ENCODE measurements at places on chromosomes 12 and 14. TPM values are rescaled to one million over a fixed set of nuclear protein-coding genes. Genes with fewer than 3 reads are reported as not detected.

PCED1B gene
- 0.66 TPM for total RNA-seq

SLIRP gene
- total RNA-seq: 234 TPM

TMEM52B gene
- total RNA-seq: not detected

ACRBP gene
- 0.22 TPM for total RNA-seq

BLOC1S1 gene
- total RNA-seq: 89.5 TPM

DPPA3 gene
- not detected for total RNA-seq

TMPRSS12 gene
- not detected for total RNA-seq

SLC10A1 gene
- total RNA-seq: not detected

CFAP73 gene
- not detected for total RNA-seq

TMEM229B gene
- total RNA-seq: 0.33 TPM

TMTC1 gene
- 27.9 TPM for total RNA-seq

ARG2 gene
- 3.5 TPM for total RNA-seq

TMCC3 gene
- 11.8 TPM for total RNA-seq

ANO4 gene
- total RNA-seq: 5.9 TPM

CLEC2D gene
- total RNA-seq: 5.4 TPM

CELA1 gene
- not detected for total RNA-seq

METTL3 gene
- total RNA-seq: 87.9 TPM

HOXC10 gene
- total RNA-seq: not detected

SYNE2 gene
- 19.9 TPM for total RNA-seq

SLC39A9 gene
- 109 TPM for total RNA-seq

KLHDC1 gene
- 3.0 TPM for total RNA-seq

DLK1 gene
- not detected for total RNA-seq

CCDC196 gene
- not detected for total RNA-seq

PPP1R1A gene
- total RNA-seq: not detected

COCH gene
- total RNA-seq: 1.00 TPM

RNU4-1 gene
- under 0.01 TPM for total RNA-seq

RABGGTA gene
- 17.9 TPM for total RNA-seq

TAMALIN gene
- total RNA-seq: 13.0 TPM

SERPINA10 gene
- under 0.01 TPM for total RNA-seq

HOXC12 gene
- total RNA-seq: not detected

GALNT6 gene
- 37.9 TPM for total RNA-seq

KDM5A gene
- 57.7 TPM for total RNA-seq

DTX1 gene
- total RNA-seq: under 0.01 TPM

LMNTD1 gene
- 1.9 TPM for total RNA-seq

All from uterine smooth muscle cell (primary cell).